Left colon (tissue), 2 donors: ENCODE measurements at places on chromosomes 2 and 18.
A peak's percentile ranks its signal among the peaks of the same experiment; 100 is the strongest.

DNA sequence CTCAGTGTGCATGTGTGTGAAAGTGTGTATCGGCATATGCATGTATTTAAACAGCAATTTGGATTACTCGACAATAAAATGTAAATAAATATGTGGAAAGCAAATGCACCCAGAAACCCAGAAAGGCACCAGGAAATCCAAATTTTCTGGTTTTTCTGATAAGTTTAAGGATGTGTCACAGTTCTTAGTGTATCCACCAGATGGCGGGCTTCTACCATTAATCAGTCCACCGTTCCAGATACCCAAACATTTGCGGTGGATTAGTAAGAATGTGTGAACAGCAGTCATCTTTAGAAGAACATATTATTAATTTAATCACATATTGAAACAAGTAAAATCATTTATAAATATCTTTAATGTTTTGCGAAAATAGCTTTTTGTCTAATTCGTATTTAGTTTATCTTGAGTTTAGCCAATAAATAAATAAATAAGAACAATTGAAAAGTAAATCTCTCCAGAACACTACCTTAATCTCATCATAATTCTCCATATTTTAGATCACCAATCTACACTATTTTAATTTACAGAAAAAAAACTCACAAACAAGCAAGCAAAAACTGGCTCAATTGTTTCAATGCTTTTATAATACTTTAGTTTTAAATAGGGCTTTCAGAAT, 298.9 kb downstream of the DSEL start:
- DNase-seq = no peak

- DNase-seq = no peak
Observed at GRCh38 chr2:167581961-167582574, 665.3 kb downstream of the STK39 start.

- DNase-seq = peak; percentile 65
Observed at GRCh38 chr2:201218780-201219179, 35.8 kb downstream of the CASP10 start.

DNA sequence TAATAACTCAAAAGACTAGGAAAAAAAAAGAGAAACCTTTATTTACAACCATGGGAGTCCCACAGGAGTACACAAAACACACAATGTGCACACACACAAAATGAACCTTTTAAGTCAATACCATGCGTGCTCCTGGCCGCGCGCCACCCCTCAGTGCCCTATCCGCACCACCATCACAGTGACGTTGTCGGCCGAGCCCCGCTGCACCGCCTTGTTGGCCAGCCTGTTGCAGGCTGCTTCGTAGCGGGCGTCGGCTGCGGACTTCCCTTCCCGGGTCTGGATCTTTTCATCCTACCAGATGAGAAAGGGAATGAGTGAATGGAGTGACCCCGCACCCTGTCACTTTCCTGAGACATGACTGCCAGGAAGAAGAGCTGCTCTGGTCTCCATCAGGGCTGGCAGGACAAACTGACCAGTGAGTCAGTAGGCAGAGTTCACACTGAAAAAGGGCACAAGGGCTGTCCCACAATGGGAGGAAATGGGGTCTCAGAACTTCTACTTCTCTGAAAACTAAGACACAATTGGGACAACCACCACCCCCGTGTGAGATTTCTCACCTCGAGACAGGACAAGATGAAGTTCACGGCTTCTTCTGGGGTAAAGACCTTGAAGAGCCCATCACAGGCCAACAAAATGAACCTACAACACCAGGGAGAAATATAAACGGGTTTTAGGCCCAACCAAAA, 11.8 kb downstream of the ERFE start:
- no peak for DNase-seq

DNA sequence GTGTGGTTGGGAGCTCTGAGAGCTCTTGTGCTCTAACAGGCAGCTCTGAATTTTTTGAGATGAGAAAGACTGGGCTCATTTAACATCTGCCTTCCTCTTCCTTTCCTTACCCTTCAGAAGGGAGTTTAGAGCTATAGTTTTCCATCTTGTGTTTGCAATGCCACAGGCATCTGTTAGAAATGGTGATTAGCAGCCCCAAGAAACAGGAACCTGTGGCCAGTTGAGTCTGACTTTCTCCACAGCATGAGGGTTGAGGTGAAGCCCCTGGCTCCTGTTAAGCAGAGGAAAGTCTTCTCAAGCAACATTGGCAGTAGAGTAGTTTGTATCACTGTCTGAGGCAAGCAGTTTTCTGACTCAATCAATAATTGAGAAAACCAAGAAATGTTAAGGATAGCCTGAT, 577.4 kb downstream of the ZEB2 start:
- DNase-seq = no peak

DNA sequence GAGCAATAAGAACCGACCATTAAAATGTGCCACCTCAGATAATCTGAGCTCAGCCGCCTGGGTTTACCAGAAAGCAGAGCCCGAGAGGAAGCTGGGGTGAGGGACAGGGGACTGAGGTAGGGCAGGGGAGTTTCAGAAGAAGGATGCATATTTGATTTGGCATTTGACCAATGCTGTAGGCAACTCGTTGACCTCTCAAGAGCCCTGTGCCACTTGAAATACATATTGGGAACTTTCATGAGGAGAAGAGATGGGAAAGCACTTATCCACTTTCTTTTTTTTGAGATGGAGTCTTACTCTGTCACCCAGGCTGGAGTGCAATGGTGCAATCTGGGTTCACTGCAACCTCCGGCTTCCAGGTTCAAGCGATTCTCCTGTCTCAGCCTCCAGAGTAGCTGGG, 148.4 kb upstream of the SPRED2 start:
- DNase-seq = no peak
